ENCODE measurements at places on chromosomes 5 and 9.

DNA sequence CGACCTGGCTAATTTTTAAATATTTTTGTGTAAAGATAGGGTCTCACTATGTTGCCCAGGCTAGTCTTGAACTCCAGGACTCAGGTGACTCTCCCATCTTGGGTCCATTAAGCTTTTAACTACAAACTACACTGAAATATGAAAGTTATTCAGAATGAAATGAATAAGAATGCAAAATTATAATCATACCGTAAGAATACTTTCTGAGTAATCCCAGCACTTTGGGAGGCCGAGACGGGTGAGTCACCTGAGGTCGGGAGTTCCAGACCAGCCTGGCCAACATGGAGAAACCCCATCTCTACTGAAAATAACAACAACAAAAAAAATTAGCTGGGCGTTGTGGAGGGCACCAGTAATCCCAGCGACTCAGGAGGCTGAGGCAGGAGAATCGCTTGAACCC is 1.1 kb upstream of the ORM1 start:
- DNase-seq, result no peak

GRCh38 chr9:120363697-120364096 is 216.3 kb downstream of the CDK5RAP2 start:
- no peak for DNase-seq

DNA sequence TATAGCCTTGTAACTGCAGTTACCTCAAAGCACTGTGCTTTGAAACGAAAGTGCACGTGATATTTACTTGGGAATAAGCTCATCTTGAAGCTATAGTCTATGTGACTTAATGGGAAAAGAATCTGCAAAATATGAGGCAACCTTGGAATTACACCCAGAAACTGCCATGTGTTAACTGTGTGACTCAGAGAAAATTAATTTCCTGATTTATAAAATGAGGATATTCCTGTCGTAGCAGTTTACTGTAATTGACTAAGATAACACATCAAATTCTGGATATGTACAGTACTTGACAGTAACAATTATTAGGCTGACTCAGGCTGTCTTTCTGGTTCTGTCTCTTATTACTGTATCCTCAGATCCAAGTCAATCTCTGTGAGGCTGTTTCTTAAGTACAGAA is 1079.9 kb upstream of the ACO1 start:
- DNase-seq, result no peak

- no peak for DNase-seq
Measured at GRCh38 chr9:16612627-16613026, 257.8 kb downstream of the BNC2 start.

DNA sequence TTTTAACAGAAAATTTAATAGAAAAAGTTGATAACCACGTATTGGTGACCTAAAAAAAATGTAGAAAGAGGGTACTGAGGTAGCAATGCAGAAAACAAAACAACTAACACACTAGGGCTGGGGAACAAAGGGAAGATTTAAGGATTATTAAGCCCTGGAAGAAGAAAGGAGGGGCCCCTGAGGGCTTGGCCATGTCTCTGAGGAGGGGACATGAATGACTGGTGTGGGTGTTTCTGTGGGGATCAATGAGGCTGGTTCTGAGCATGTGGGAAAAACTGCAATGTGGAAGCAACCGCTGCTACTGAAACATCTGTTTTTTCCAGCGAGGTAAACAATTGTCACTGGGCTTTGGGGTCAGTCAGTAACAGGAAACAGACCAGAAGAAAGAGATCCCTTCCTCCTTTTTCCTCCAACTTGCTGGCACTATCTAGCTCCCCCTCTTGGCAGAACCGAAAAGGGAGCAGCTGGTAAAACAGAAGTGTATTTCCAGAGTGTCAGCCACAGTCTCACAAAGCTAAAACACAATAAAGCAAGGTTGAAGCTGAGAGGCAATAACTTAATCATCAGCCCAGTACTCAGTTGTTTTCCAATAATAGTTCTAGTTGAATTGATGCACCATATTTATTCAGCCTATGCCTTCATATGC is 48.3 kb downstream of the ATPSCKMT start:
- DNase-seq, result no peak

DNA sequence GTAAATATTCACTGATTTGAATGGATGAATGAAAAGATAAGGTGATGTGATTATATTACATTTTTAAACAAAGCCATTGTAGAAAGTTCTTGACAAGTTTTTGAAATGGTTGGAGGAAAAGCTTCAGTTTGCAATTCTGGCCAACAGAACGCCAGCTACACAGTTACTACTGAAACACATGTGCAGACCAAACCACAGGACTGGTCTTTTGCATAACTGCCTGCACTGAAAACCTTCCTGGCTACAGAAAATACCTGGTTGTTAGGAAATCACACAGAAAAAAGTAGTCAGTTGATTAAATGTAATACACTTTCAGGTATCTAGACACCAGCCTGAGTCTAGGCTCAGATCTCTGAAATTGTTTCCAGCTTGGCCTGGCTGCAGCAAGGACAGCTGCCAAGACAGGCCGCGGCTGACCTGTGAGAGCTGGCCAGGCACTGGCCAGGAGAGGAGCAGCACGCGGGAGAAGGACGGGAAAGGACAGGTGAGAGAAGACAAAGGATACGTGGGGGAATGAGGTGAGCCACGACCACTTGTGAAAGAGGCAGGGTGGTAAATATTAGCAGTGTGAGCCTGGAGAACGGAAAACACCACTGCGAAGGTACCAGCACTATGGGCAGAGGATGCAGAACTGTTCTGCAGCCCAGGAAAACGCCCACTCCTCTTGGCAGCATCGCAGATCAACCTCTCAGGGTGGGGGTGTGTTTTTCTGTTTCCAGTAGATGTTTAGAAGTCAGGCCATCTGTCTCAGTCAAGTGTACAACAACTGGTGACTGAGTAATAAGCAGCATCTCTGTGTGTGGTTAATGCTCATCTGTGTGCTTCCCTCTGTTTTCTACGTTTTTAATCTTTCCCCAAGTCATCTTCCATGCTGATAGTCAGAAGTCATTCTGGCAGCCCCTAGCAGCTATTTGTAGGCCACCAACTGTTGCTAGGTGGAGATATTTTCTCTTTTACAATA is 137.4 kb downstream of the SCAMP1 start:
- no peak for DNase-seq

DNA sequence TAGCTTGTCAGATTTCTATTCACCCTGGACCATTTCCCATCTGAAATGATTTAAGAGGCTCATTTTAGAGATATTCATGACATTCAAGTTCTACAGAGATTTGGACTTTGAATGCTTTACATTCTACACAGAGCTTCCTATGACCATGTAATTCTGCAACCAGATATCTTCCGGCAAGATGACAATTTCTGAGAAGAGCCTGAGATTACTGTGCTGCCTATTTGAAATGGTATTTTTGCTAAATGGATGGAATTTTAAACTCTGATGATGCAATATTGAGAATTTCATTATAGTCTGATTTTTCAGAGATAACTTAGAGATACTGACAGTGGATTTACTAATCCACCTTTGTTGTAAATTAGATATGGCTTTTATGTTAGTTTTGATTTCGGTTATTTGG is 16.0 kb upstream of the ACOT12 start:
- DNase-seq, result no peak

- no peak for DNase-seq
Measured at GRCh38 chr5:158809936-158810335, 289.8 kb downstream of the EBF1 start.

DNA sequence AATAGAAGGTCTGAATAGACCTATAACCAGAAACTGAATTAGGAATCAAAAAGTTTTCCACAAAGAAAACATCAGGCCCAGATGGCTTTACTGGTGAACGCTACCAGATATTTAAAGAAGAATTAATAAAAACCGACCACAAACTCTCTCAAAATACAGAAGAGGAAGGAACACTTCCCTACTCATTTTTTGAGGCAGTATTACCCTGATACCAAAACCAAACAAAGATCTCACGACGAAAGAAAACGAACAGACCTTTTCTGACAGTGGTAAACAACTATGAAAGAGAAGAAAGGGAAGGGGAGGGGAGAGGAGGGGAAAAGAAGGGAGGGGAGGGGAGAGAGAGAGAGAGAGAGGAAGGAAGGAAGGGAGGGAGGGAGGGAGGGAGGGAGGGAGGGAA is 13.5 kb downstream of the B4GALT1 start:
- no peak for DNase-seq

DNA sequence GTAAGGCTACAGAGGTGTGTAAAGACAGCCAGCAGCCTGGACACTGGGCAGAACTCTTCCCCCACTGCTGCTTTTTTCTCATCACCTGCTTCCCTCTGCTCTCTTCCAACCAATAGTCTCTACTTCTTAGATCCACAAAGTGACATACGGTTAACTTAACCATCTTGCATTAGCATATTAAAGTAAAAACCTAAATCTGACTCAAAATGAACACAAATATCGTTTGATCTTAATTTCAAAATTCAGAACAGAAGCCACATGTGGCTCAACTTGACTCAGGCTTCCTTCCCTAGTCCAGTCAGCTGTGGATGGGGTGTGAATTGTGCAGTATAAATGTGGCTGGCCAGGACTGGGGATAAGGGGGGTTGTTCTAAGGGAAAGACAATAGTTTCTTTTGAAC is 114.3 kb downstream of the STARD4 start:
- no peak for DNase-seq

DNA sequence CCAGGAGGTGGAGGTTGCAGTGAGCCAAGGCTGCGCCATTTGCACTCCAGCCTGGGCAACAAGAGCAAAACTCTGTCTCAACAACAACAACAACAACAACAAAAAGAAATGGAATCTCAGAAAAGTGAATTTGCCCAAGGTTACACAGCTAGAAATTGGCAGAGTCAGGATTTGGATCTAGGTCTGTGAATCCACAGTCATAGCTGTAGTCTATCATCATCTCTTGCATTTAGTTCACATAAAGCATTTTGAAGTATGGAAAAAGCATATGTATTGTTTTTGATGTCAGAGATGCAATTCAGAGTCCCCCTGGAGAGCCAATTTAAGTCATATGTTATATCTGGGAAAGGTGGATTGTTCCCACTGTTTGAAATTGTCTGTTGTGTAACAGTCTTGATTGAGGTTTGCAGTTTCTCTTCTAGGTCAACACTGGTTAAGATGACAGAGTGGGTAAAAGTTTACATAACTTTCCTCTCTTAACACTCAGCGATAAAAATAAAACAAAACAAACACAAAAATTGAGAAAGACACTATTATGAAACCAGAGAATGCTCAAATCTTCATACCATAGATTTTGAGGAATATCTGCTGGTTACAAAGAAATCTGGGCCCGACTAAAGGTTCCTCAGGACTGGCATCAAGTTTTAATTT is 21.5 kb upstream of the GPR21 start:
- DNase-seq, result no peak

DNA sequence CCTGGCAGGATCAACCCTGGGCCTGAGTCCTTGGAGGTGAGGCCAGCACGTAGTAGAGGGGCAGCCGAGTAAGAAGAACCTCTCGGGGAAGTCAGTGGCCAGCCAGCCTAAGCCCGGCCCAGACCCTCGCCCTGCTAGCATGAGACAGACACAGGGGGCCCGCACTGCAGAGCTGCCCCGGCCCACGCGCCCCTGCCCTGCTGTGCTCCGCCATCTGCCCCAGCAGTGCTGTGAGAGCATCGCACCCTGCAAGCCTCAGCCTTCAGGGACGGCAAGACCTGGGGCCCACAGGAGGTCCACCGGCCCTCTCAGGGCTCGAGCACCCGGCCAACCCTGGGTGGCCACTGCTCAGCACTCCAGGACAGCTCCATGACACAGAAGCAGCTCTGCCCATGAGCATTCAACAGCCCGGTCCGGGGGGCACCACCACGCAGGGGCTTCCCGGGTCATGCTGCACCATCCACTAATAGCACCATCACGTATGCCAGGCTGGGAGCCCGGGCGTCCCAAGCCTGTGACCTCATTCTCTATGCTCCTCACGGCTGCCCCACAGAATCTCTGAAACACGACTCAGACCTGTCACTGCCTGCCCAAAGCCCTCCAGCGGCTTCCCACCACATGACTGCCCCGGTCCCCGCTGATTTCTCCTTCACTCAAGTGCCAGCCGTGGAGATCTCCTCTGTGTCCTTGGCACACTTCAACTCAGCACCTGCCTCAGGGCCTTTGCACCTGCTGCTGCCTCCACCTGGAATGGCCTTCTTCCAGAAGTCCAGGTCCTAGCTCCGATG is 38.1 kb downstream of the ADAMTS2 start:
- DNase-seq, result no peak

- DNase-seq, result no peak
Measured at GRCh38 chr9:136044971-136045594, 50.0 kb downstream of the NACC2 start.

GRCh38 chr5:141657937-141658545 is 6.8 kb upstream of the FCHSD1 start:
- DNase-seq, result no peak

DNA sequence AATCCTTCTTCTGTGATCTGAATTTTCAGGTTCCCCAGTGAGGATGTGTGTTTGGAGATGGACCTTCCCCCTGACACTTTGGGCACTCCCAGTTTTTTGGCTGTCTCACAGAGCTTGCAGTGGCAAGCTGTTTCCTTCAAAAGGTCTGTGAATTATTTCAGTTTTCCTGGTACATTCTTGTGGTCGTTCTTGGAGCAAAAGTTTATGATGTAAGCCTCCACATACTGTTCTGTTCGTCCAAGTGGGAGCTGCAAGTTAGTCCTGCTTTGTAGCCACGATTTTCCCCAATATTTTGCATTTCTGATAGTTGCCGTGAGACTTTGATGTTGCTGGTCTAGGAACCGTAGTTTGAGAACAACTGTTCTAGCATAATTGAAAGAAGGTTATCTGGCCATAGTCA is 88.3 kb downstream of the MTAP start:
- DNase-seq, result no peak

DNA sequence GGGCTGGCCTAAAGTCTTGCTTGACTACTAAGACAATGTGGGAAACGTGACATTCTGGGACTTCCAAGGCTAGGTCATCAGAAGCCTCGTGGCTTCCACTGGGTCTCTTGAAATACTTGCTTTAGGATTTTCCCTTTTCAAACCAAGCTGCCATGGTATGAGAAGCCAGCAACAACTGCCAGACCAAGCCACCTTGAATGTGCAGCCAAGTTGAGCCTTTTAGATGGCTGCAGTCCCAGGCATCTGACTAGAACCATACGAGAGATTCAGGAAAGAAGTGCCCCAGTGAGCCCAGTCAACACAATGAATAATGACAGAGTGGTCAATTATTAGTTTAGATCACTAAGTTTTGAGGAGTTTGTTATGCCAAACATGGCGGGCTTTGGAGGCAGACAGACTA is 143.3 kb downstream of the SLF1 start:
- DNase-seq, result no peak

DNA sequence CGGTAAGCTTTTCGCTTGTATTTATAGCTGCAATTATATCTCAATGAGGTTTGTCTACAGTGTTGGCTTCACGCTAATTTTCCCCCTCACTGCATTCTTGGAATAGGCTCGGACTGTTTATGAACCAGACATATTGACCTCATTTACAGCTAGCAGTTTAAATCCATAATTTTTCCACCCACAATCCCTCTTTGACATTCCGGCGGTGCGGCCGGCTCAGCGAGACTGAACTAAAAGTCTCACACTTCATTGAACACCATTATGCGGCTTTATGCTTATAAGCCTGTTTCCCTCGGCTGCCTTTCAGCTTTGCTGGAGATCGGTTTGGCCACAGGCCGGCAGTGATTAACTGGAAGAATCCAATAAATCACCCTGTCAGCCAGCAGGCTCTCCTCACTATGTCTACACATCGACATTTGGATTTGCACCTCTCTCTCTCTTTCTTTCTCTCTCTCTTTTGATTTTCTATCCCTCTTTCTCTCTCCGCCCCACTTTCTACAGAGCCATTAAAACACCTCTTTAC is 315.0 kb upstream of the TLE4 start:
- peak; percentile 55 for DNase-seq
